MCF 10A (cell line): ENCODE measurements at places on chromosomes 4 and X.

- DNase-seq: peak; percentile 31
Observed at GRCh38 chr4:23805450-23805851, 84.4 kb downstream of the PPARGC1A start.

DNA sequence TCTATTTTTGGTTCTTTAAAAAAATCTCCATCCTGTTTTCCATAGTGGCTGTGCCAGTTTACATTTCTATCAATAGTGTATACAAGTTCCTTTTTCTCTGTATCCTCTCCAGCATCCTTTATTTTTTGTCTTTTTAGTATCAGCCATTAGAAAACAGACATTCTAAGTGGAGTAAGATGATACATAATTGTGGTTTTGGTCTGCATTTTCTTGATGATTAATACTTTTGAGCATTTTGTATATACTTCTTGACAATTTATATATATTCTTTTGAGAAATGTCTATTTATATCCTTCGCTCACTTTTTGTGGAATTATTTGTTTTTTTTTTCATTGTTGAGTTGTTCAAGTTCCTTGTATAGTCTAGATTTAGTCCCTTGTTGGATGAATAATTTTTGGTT is 382.2 kb upstream of the SPOCK3 start:
- DNase-seq: no peak

DNA sequence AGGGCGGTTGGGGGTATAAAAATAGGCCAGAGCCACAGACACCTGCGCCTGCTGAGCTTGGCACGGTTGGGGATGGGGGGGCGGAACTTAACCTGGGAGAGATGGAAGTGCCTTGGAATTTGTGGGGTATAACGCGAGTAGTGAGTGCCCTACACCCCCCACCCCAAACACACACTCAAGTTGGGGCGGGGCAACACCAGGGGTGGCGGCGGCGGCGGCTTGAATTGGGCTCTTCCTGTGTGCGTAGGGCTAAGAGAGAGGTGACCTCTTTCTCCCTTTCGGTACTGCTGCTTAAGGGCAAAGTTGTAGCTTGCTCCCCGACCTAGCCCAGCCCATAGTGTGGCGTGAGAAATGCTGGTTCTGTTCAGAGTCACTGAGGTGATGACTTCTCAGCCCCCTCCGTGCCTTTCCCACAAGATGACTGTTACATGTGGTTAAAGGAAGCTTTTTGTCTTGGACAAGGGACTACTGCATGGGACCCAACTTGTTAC is 839 bp downstream of the STK26 start:
- DNase-seq: peak; percentile 32

DNA sequence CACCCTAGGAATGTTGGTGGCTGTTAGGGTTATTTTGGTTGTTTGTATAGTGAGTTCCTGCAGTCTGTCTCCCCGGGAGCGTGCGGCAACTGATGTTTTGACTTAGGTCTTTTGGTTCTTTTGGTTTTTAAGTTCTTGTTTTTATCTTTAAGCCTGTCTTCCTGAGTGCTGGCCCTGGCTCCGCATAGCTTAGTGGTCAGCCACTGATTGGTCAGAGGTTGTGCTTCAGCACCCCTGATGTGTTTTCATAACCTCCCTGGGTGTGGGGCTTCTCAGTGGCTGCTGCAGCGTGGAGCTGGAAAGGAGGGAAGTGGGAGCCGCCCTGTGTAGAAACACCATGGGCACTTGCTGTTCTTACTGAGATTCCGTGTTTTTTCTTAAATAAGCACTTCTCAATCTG is 5.1 kb downstream of the PIGG start:
- no peak for DNase-seq

GRCh38 chr4:89616382-89616781 is 220.6 kb downstream of the SNCA start:
- peak; percentile 36 for DNase-seq

DNA sequence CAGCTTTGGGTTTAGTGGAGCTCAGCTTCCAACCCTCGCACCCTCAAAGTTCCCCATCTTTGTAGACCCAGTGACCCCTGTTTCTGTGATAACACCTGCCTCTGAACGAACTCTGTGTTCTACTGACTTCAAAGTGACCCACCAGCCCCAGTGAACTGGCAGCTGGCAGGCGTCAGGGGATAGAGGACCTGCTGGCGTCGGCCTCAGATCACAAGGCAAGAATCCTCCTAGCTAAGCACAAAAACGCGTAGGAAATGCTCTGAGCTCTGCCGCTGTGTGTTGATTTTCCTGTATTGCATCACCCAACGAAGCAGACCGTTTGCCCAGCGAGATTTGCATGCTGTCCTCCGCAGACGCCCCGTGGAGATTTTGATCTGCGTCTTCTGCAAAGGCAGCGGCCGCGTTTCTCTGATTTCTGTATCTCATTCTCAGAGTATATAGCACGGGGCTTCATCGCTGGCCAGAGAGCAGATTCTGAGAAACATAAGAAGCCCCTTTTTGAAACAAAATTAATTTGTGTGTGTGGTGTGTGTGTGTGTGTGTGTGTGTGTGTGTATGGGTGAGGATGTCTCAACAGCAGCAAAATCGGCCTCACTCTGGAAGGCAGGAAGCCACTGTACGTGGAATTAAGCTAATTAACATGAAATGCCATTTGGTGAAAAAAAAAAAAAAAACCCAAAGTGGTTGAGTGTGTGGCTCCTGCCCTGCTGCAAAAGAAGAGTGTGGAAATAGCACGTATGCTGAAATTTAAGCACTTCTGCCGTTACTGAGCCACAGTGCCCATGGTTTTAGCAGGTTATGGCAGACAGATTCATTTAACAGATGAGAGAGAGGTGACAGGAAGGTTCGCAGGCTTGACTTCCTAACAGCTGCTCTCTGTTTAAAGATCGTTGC is 29.2 kb upstream of the ASMTL start:
- peak; percentile 70 for DNase-seq

GRCh38 chrX:127908384-127908783 is 143.8 kb downstream of the ACTRT1 start:
- DNase-seq: no peak
